ENCODE measurements at places on chromosomes 3 and 15. TPM values are rescaled to one million over a fixed set of nuclear protein-coding genes. Genes with fewer than 3 reads are reported as not detected.

GRCh38 chr15:85333132-85333831, 47.1 kb upstream of the AKAP13 start:
- no peak for DNase-seq

- peak; percentile 71 for DNase-seq
These were observed 563 bp downstream of the PXYLP1 start for GRCh38 chr3:141231952-141232823.

DNA sequence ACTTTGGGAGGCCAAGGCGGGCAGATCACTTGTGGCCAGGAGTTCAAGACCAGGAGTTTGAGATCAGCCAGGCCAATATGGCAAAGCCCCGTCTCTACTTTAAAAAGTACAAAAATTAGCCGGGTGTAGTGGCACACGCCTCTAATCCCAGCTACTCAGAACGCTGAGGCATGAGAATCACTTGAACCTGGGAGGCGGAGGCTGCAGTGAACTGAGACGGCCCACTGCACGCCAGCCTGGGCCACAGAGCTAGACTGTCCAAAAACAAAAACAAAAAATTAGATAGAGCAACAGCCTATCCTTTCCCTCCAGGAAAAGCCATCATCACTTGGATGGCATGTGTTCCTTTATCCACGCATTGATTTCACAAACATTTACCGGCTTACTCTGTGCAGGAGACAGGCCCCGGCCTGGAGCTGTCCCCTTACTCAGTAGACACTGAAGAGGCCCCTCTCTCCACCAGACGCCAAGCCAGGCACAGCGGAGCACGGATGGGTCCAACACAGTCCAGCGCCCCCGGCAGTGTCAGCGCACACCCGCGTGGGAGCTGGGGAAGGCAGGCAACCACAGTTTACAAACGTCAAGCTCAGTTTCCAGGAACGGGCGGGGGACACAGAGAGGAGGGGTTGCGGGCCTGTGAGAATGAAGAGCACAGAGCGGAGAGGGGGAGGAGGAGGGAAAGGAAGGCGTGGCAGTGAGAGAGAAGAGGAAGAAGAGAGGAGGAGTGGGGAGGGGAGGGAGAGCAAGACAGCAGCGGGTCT, 3.1 kb downstream of the GP5 start:
- DNase-seq: peak; percentile 34

DNA sequence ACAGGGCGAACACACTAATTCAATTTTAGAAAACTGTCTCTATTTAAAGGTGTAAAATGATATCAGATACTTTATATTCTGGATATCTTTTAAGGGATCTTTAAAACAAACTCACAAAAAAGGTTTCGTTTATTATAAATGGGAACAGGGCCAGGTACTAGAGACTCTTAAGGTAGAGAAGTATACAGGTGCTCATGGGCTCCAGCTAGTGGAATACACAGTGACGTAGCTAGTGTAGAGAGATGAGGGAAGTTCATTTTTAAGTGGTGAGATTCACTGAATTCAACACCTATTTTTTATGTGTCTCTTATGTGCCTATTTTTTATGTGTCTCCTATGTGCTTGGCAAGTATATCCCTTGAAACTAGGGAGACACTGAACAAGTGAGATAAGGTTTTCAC, 132.7 kb upstream of the FAM3D start:
- no peak for DNase-seq

GRCh38 chr15:81492969-81493645, 119.1 kb upstream of the TMC3 start:
- DNase-seq: no peak

DNA sequence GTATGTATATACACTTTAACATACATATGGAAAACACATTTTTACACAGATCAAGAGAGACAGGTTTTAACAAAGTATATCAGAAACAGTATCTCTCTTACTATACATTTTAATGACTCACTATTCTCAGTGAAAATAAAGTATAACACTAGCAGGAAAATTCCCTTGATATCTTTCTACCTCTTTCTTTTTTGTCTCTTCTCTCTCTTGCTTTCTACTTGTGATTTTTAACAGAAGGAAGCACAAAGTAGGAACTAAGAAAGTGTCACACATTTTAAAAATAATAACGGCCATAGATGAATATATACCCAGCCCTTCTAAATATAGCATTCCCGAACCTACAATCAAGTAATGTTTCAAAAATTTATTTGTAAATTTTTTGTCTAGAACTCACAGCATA, 4.8 kb downstream of the DENND4A start:
- no peak for DNase-seq

- DNase-seq: no peak
These were observed 23.5 kb upstream of the STIMATE start for GRCh38 chr3:52920841-52921240.

Gene CPA3
- polyA plus RNA-seq: 0.11 TPM

Gene EPHB1
- polyA plus RNA-seq: 0.23 TPM

- no peak for DNase-seq
These were observed 42.3 kb upstream of the LIMD1 start for GRCh38 chr3:45552031-45552793.

- DNase-seq: no peak
These were observed 1.2 kb downstream of the RASGRF1 start for GRCh38 chr15:79089331-79089889.

GRCh38 chr3:14933820-14934425, 13.5 kb upstream of the NR2C2 start:
- DNase-seq: no peak

Gene CHRM5
- polyA plus RNA-seq: not detected

DNA sequence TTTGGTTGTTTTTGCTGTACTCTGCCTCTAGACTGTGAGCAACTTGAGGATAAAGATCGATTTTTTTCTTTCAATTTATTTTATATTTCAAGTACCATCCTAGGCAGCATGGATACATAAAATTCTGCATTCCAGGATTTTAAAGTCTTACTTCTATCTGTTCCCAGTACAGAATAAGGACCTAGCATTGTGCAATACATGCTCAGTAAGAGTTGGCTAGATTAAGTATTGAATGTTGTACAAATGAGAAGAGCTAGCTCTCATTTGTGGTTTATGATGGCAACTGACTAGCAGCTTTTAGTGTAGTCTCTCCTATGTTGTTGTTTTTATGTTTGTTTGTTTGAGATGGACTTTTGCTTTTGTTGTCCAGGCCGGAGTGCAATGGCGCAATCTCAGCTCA, 222.7 kb downstream of the TP63 start:
- DNase-seq: no peak

Gene DET1
- 6.0 TPM for polyA plus RNA-seq

GRCh38 chr3:179606534-179607085, 2.0 kb downstream of the NDUFB5 start:
- DNase-seq: no peak

- DNase-seq: no peak
These were observed 144.9 kb downstream of the EDEM1 start for GRCh38 chr3:5332270-5332956.

DNA sequence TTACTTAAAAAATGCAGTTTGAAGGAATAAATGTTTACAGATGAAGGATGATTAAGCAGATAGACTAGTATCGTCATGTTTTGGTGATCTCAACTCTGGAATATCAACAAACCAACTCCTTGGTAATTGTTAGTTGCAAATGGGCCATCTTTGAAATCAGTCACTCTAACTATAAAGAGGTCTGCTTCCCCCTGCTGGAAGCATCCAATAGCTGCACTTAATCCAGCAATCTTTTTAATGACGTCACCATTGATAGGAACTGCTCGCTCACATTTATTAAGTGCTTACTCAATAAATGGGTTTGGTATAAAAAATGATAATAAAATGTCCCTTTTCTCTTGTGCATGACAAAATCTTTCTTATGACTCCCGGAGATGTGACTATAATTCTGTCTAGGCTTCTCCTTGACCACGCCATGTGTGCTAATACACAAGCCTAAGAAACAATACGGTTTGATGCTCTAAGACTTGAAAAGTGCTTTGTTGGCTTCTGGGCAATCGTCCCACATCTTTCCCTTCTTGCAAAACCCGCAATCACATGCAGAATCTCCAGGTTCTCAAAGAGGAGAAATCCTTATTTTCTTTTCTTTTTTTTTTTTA, 227.6 kb upstream of the POU1F1 start:
- DNase-seq: no peak

GRCh38 chr3:114376516-114377185, 82.8 kb downstream of the TIGIT start:
- no peak for DNase-seq
